T-helper 1 cell (primary cell): ENCODE measurements at places on chromosomes 13 and 19.

- no peak for DNase-seq
These were observed 16.3 kb upstream of the PSMD8 start for GRCh38 chr19:38358071-38358470.

DNA sequence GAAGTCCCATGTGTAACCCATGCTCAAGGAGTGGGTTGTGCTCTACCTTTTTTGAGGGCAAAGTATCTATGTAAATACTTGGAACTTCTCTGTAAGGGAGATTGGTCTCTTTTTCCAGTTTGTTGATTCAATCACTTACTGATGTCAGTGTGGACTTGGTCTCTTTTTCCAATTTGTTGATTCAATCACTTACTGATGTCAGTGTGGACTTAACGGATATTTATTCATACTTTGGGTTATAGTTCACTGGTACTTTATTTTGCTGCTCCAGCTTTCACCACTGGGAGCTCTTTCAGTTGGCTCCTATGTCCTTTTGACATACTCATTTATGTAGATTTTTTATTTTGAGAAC, 36.4 kb downstream of the COG3 start:
- no peak for DNase-seq

- no peak for DNase-seq
These were observed 27.7 kb downstream of the CACNA1A start for GRCh38 chr19:13478576-13478975.

- no peak for DNase-seq
These were observed 3.7 kb downstream of the ICAM1 start for GRCh38 chr19:10274589-10274988.

DNA sequence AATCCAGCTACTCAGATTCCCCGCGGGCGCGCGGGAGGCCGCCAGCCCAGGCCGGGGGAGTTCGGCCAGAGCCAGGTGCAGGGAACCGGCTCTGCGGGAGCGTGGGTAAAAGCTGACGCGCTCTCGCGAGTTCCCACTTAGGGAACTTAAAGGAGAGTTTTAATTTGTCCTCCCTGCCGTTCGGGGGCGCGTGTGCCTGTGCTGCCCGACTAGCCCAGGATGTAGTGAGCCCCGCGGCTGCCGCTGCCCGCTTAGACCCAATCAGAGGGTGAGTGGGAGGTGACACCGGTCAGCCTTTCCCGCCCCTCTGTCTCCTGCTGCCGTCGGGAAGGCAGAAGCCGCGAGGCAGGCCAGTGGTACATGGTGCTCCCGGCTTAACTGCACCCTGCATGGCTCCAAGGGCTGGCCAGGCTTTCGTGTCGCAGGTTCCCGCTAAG, 36.0 kb upstream of the NEK3 start:
- DNase-seq: peak; percentile 39

DNA sequence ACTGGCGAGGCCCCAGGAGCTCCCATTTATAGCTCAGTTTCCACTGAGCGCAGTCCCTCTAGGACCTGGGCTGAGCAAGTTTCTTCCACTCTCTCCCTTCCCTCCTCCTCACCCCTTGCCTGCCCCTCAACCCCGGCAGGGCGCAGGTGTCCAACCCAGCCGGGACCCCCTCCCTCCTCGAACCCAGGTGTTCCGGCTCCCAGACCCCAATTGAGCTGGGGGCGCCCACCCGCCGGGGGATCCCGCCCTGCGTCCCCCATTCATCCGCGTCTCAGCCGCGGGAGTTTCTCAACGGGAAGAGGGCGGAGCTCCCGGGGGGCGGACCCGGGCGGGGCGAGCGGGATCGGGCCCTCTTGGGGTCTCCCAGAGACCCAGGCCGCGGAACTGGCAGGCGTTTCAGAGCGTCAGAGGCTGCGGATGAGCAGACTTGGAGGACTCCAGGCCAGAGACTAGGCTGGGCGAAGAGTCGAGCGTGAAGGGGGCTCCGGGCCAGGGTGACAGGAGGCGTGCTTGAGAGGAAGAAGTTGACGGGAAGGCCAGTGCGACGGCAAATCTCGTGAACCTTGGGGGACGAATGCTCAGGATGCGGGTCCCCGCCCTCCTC, at the start of gene KIRREL2:
TSS of gene KIRREL2 (plus strand) at position 366 of the 604 bp plus-strand sequence. CDS start at position 575, 209 bp downstream.
- DNase-seq: no peak

DNA sequence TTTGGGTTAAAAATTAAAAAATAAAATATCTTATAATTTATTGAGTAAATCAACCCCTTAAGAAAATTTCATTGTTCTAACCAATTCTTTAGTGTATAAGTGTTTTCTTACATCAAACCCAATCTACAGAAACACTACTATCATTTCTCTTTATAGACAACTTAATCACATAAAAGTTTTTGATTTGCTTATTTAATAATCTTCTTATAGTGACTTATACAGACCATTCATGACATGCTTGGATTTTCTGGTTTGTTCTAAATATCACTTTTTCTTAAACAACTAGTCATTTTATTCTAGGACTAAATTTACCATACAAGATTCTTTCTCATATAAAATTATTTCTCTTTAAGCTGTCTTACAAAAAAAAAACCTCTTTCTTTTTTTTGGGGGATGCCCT, 27.3 kb upstream of the ZSCAN5A start:
- DNase-seq: no peak
